Endothelial cell (in vitro differentiated cells): ENCODE measurements at places on chromosomes 6 and 20. TPM values are rescaled to one million over a fixed set of nuclear protein-coding genes. Genes with fewer than 3 reads are reported as not detected.

PKIB gene
- 38.5 TPM for total RNA-seq

AVP gene
- total RNA-seq: not detected

DNA sequence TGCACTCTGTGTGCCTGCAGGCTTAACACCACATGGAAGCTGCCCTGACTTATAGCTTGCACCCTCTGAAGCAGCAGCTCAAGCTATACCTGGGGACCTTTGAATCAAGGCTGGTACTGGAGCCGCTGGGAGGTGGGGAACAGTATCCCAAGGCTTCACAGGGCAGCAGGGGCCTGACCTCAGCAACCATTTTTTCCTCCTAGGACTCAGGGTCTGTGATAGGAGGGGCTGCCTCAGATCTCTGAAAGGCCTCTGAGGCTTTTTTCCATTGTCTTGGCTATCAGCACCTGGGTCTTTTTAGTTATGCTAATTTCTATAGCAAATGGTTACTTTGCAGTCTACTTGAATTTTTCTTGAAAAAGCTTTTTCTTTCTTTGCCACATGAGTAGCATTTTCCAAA, 80.2 kb upstream of the OPRM1 start:
- H3K27me3 ChIP-seq: peaks cover 1% of the 10 kb centered on the region
- H3K27ac ChIP-seq: no peak overlapping the region
- peaks cover 18% of the 10 kb centered on the region for H3K4me1 ChIP-seq
- no peak overlapping the region for H3K4me3 ChIP-seq

DNA sequence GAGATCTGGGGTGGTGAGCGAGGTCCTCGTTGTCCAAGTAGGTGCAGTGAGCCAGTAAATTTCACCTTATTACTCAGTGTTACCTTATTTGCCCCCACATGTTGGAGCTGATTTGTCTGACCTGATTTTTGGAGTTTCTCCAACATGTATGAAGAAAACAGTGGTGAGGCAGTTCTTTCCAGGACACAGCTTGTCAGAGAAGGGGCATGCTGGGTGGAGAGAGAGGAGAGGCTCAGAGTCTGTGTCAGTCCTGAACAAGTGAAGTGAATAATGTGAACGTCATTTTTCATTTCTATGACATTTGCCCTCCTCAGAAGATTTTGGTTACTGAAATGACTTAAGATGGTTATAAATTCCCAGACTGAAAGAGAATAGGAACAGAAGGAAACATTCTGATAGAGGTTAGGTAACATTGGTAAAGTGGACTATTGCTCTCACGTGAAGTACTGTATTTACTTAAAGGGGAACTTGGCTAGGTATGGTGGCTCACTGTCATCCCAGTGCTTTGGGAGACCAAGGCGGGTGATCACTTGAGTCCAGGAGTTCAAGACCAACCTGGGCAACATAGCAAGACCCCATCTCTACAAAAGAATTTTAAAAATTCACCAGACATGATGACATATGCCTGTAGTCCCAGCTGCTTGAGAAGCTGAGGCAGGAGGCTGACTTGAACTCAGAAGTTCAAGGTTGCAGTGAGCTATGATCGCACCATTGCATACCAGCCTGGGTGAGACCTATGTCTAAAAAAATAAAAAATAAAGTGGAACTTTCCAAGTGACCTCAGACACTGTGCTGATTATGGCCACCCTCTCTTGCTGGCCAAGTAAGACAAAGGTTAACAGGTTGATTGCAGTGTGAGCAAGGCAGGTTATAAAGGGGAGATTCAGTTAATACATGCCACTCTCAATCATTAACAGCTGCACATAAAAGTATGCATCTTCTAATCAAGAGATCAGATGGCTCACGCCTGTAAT, 184.3 kb downstream of the EDN1 start:
- no peaks in the 10 kb centered on the region for H3K27me3 ChIP-seq
- no peak for DNase-seq
- no peaks in the 10 kb centered on the region for H3K36me3 ChIP-seq
- no peak overlapping the region for H3K27ac ChIP-seq
- H3K4me3 ChIP-seq: no peak overlapping the region
- H3K4me1 ChIP-seq: no peaks in the 10 kb centered on the region
